Activated CD4-positive, alpha-beta T cell treated with anti-CD3 and anti-CD28 coated beads, Interleukin-2, amount 50 U/mL, for 24 hours (primary cell): ENCODE measurements at places on chromosomes 6 and 20.

- no peak for DNase-seq
Measured at GRCh38 chr20:37571033-37571432, 43.4 kb upstream of the BLCAP start.

GRCh38 chr6:53585208-53585900 is 40.5 kb upstream of the GCLC start:
- no peak for DNase-seq

DNA sequence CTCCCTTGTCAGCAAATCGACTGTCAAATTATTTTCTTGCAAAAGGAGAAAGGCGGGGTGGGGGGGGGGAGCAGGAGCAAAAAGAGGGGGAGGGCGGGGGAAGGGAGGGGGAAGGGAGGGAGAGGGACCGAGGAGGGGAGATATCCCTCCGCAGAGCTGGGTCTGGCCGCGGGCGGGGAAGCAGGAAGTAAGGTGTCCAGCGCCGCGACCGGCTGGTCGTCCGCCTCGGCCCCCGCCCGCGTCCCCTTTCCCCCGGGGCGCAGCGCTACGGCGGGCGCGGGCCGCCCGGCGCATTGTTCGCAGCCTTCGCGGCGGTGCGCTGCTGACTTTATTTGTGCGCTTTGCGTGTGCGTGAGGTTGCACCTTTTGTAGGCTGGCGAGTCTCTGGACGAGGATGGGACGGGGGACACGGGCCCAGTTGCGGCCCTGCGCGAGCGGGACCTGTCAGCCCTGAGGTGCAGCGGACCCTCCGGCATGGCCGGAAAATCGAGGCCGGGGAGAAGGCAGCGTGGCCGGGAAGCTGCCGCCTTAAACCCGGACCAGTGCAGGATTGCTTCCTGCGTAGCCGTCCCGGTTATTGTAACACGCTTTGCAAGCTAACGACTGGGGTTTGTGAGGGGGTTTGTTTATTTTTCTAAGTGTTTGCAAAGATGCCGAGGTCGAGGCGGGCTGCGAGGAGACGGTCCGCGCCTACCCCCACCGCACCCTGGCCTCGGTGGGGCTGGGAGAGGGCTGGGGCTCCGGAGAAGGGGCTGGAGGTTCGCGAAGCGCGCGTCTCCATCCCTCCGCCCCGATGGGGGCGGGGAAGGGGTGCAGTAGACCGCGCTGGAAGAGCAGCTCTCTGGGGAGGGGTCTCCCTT is 675 bp upstream of the TRERF1 start:
- no peak for DNase-seq

- no peak for DNase-seq
Measured at GRCh38 chr6:43997345-43997677, 129.9 kb downstream of the MRPL14 start.

GRCh38 chr6:56357616-56358373 is 110.4 kb upstream of the COL21A1 start:
- no peak for DNase-seq

DNA sequence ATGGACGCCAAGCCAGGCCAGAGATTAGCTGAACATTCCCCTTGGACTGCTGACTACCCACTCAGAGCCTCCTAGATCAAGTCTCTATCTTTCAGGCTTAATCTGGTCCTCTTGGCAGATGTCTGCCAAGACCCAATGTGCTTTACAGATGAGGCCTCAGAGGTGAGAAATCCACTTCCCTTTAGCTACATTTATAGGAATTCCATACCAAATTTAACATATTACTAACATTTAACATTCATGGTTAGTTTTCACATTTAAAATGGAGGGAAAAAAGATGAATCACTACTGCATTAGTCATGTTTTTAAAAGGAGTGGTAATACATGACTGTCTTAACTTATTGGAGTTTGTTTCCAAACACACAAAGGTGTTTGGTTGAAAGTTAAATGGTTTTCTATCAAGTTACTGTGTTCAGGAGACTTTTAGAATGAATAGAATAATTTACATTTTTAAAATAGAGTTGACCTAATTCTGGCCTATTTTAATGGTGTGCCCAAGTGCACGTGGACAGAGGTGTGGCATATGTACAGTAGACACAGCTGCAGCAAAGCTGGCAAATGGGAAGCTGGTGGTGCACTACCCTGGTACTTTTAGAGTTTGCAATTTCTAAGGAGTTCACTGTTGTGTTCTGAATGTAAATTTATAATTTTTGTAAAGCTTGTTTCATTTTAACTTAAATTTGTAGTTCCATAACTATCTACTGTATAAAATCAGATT is 41.9 kb upstream of the CALHM6 start:
- no peak for DNase-seq
